ENCODE measurements at places on chromosomes 4 and X.

GRCh38 chr4:111812114-111812513 lies 333.1 kb upstream of the FAM241A start:
- DNase-seq = no peak

DNA sequence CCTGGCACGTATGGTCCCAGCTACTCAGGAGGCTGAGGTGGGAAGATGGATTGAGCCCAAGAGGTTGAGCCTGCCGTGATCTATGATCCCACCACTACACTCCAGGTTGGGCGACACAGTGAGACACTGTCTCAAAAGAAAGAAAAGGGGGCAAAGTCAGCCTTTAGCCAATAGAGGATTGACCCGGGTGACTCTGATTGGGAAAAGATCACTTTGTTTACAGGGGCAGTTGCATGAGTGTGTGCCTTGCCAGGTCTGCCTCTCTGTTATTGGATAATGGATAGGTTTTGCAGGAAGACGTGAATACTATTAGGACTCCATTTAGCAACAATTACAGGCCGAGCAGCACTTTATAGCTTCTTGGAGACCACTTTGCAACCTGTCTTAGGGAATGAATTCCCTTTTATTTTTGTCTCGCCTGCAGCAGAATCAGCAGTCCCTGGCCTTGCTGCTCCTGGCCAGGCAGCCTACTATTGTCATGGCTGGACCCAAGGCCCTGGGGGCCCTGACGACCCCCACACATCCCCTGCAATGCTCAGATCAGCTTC lies 103.2 kb upstream of the PSAPL1 start:
- DNase-seq = no peak

- DNase-seq = no peak
Observed at GRCh38 chr4:158682066-158682465, 10.0 kb downstream of the ETFDH start.

- no peak for DNase-seq
Observed at GRCh38 chrX:111511477-111511876, at the start of gene SERTM2. Gene SERTM2, plus strand, starts transcription at chrX:111511645. Its CDS starts 7,213 bp downstream, at chrX:111518858.

- DNase-seq = no peak
Observed at GRCh38 chrX:82081027-82081426, 879.1 kb downstream of the SH3BGRL start.

GRCh38 chr4:91840359-91840758 lies 463.4 kb upstream of the GRID2 start:
- DNase-seq = no peak

DNA sequence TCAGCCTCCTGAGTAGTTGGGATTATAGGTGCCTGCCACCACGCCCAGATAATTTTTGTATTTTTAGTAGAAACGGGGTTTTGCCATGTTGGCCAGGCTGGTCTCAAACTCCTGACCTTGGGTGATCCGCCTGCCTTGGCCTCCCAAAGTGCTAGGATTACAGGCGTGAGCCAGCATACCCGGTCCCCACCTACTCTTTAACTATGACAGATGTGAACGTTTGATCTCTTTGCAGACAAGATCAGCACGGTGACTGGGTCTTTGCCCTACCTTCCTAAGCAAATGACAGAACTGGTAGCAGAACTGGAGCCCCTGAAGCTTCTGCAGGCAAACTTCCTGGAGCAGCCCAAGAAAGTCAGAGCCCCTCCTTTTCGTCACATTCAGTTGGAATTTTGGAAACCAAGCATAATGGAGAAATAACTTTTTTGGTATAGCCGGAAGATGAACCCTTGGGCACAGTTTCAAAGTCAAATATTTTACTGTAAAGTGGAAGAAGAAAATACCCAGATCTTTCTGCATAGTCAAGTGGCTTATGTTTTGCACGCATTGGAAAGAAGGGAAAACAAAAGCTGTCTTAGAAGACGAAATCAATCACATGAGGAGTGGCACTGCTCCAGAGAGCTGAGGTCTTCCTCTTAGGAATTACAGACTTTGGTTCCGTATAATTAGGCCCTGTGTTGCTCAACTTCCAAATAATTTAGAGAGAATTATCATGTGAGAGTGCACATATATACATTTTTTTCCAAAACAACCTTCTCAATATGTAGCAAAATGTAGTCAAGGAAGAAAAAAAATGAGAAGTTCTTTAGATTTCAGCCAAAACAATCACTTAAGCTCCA lies 90.6 kb downstream of the SORBS2 start:
- no peak for DNase-seq

DNA sequence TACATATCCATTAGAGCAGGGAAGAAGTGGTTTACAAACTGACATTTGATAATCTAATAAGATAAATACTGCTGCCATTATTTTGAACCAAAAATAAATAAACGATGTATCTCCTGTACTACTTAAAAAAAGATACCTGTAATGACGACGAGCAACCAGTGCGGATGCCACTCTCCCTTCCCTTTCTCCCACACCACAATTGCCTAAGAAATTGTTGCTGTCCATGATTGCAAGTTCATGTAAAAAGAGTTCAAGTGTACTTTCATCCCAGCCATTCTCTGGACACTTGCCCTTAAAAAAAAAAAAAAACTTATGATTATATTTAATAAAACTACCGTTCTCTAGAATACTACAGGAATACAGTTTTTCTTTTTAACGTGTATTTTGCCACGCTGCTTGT lies 1.4 kb downstream of the SEPSECS start:
- DNase-seq = no peak

DNA sequence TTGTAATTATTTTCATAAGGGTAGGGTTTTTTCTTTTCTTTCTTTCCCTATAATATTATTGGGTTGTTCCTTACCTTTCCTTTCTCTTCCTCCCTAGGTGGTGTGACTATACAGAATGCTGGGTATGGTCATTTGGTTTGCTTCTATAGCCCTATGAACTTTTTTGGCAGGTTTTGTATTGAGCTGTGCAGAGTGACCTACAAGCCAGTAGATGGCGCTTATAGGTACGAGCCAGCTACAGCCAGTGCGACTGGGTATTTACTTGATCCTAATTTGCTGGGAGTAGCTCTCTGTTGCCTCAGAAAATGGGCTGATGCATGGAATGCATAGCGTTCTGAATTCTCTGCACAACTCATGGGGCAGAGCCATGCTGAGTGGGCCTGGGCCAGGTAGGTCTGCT lies 423.3 kb downstream of the MAGEE1 start:
- DNase-seq = no peak

- DNase-seq = no peak
Observed at GRCh38 chr4:3250438-3250955, 1.5 kb downstream of the MSANTD1 start.

GRCh38 chrX:101745046-101745445 lies 85.4 kb upstream of the ARMCX2 start:
- no peak for DNase-seq
